ENCODE measurements at places on chromosomes 2 and 18. TPM values are rescaled to one million over a fixed set of nuclear protein-coding genes. Genes with fewer than 3 reads are reported as not detected.

ATG9A gene
- 13.7 TPM for total RNA-seq

PRLH gene
- total RNA-seq = not detected

GRCh38 chr2:147250652-147251356, 594.0 kb upstream of the ACVR2A start:
- no peak overlapping the region for H3K4me3 ChIP-seq
- no peak for DNase-seq
- H3K27ac ChIP-seq = no peak overlapping the region
- peaks cover 2% of the 10 kb centered on the region for H3K4me1 ChIP-seq

- no peak overlapping the region for H3K27ac ChIP-seq
- no peaks in the 10 kb centered on the region for H3K4me1 ChIP-seq
- DNase-seq = no peak
- H3K4me3 ChIP-seq = no peak overlapping the region
Measured at GRCh38 chr2:112074506-112074905, 19.4 kb downstream of the TMEM87B start.

FBXO48 gene
- total RNA-seq = 0.71 TPM

RIT2 gene
- not detected for total RNA-seq

- DNase-seq = peak; percentile 19
- H3K4me1 ChIP-seq = no peaks in the 10 kb centered on the region
- H3K36me3 ChIP-seq = no peaks in the 10 kb centered on the region
- H3K4me3 ChIP-seq = no peak overlapping the region
Measured at GRCh38 chr2:171595896-171596295, 73.6 kb downstream of the CYBRD1 start.

MYOM1 gene
- 377 TPM for total RNA-seq

- DNase-seq = no peak
- no peaks in the 10 kb centered on the region for H3K27me3 ChIP-seq
- H3K27ac ChIP-seq = peak overlapping the region; percentile 73
- H3K4me1 ChIP-seq = peaks cover 22% of the 10 kb centered on the region
- no peaks in the 10 kb centered on the region for H3K36me3 ChIP-seq
Measured at GRCh38 chr2:134259994-134260393, 6.1 kb downstream of the MGAT5 start.

DNA sequence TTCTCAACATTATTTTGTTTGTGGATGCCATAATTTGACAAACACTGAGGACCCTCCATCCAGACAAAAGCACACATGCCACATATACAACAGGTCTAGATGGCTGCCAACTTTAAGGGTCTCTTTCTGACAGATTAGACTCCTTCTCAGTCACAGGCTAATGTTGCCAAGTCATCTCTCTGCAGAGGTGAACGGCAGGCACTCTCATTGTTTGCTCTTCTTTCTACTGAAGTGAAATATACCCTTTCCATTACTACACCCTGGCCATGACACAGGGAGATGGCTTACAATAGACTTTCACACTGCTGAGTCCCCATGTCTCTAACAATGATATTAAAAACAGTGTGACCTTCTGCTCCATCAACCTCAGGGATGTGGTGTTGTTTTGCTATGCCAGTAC, 47.5 kb upstream of the ZNF397 start:
- no peak overlapping the region for H3K4me3 ChIP-seq
- H3K4me1 ChIP-seq = peaks cover 2% of the 10 kb centered on the region
- DNase-seq = no peak
- H3K27me3 ChIP-seq = no peaks in the 10 kb centered on the region
- no peak overlapping the region for H3K27ac ChIP-seq
- H3K36me3 ChIP-seq = no peaks in the 10 kb centered on the region

GRCh38 chr18:51603551-51603950, 406.1 kb upstream of the MEX3C start:
- no peaks in the 10 kb centered on the region for H3K27me3 ChIP-seq
- no peak for DNase-seq
- no peaks in the 10 kb centered on the region for H3K4me1 ChIP-seq
- no peak overlapping the region for H3K27ac ChIP-seq
- no peak overlapping the region for H3K4me3 ChIP-seq
- H3K36me3 ChIP-seq = no peaks in the 10 kb centered on the region

DNA sequence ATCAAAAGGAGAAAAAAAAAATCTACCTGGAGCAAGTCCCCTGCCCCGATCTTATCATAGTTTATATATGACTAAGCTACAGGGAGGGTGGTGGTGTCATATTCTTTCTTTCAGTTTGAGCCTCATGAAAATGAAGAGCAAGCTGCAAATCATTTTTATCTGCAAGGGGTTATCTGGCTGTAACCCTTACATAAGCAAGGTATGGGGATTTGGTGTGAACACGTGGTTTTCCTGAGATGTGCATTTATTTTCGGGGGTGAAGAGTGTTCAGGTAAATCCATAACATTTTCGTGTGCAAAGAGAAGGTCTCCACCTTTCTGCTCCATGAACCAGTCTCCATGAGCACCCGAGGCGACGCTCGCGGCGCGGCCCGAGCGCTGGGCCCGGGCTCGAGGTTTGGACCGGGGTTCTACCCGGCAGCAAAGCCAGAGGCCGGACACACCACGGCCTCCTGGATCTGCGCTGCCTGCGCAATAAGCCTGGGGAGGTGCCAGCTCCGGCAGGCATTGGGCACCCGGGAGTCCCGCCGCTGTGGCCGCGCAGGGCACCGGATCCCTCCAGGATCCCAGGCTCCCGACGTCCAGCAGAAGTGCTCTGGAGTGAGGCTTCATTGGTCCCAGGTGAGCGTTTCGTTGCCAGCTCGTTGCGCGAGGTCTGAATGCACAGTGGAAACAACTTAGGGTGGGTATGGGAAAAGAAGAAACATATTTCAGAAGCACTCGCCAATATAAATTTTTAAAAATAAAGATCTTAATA, 36.1 kb upstream of the GPD2 start:
- H3K4me3 ChIP-seq = peak overlapping the region; percentile 90
- H3K4me1 ChIP-seq = peaks cover 5% of the 10 kb centered on the region
- no peaks in the 10 kb centered on the region for H3K36me3 ChIP-seq
- no peak for DNase-seq
- H3K27ac ChIP-seq = peak overlapping the region; percentile 98
- no peaks in the 10 kb centered on the region for H3K27me3 ChIP-seq

DNA sequence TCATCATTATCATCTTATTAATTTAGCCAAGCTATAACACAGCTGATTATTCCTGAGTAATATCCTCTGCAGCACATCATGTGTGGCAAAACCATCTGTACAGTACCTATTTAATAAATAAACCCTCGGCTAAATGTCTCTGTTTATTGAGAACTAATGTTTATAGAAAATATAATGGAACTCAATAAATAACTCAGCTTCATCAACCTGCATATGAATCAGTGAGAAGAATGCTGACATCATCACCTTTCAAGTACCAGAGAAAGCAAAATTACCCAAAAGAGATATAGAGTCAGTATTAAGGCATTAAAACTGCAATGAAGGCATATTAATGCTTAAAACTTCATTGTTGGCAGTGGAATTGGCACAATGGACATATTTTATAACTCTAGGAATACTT, 558.3 kb downstream of the PLCL1 start:
- H3K27ac ChIP-seq = no peak overlapping the region
- no peaks in the 10 kb centered on the region for H3K27me3 ChIP-seq
- H3K4me3 ChIP-seq = no peak overlapping the region
- H3K4me1 ChIP-seq = no peaks in the 10 kb centered on the region
- DNase-seq = no peak

DNA sequence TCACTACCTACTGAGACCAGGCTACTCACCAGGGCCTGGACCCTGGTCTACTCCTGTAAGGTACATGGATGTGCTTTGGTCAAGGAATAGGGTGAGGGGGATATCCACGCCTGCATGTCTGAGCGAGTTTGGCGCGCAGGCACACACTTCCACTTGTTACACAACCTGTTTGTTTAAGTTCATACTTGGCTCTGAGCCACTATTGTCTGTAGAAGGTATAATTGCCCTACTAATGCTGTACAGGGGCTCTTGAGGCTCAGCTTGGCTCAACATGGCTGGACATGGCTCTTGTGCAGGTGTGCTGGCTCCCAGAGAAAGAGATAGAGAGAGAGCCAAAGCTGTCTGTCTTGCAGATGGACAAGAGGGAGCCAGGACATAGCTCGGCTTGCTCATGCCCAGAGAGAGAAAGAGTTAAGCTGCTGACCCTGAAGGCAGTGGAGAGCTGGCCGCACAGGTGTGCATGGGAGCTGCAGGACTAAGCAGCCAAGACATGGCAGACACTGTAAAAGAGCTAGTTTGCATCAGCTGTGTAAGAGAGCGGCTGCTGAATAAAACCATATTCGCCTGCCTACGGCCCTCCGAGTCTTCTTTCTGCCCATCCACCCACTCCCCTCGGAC, 35.2 kb downstream of the NPPC start:
- DNase-seq = no peak
- no peak overlapping the region for H3K4me3 ChIP-seq
- no peak overlapping the region for H3K27ac ChIP-seq
- H3K4me1 ChIP-seq = no peaks in the 10 kb centered on the region
- peaks cover 6% of the 10 kb centered on the region for H3K27me3 ChIP-seq

DNA sequence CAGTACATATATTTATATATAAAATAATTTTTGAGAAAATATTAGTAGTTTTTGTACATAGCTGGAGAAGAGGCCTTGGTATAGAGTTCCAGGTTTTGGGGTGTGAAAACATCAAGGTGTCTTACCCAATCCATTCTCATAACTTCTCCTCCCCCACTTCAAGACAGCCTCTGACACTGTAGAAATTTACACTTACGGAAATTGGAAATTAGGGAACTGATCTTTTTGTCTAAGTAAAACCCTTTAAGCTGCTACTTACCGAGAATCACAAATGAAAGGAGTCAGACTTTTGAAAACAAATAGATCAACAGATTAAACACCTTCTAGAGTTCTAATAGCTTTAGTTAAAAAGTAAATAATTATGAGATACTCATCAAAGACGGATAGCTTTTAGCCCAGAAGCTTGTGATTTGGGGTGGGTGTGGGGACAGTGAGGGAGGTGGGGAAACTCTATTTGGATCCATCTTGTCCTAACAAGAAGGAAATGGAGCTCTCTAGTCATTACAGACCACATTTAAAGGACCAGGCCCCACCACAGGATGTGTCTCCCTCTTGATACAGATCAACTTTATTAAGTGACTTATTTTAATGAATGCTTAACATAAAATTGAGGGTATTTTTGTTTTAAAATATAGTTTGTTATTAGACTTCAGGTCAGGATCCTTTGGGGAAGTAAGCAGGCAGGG, 11.1 kb upstream of the FBXO11 start:
- no peak overlapping the region for H3K27ac ChIP-seq
- no peaks in the 10 kb centered on the region for H3K36me3 ChIP-seq
- H3K4me1 ChIP-seq = no peaks in the 10 kb centered on the region
- no peaks in the 10 kb centered on the region for H3K27me3 ChIP-seq
- no peak overlapping the region for H3K4me3 ChIP-seq
- DNase-seq = no peak

GRCh38 chr2:27323596-27324285, 844 bp upstream of the MPV17 start:
- H3K4me1 ChIP-seq = peaks cover 18% of the 10 kb centered on the region
- DNase-seq = no peak
- peak overlapping the region; percentile 95 for H3K4me3 ChIP-seq
- H3K27ac ChIP-seq = peak overlapping the region; percentile 99
- H3K36me3 ChIP-seq = peaks cover 31% of the 10 kb centered on the region
- H3K27me3 ChIP-seq = no peaks in the 10 kb centered on the region

DNA sequence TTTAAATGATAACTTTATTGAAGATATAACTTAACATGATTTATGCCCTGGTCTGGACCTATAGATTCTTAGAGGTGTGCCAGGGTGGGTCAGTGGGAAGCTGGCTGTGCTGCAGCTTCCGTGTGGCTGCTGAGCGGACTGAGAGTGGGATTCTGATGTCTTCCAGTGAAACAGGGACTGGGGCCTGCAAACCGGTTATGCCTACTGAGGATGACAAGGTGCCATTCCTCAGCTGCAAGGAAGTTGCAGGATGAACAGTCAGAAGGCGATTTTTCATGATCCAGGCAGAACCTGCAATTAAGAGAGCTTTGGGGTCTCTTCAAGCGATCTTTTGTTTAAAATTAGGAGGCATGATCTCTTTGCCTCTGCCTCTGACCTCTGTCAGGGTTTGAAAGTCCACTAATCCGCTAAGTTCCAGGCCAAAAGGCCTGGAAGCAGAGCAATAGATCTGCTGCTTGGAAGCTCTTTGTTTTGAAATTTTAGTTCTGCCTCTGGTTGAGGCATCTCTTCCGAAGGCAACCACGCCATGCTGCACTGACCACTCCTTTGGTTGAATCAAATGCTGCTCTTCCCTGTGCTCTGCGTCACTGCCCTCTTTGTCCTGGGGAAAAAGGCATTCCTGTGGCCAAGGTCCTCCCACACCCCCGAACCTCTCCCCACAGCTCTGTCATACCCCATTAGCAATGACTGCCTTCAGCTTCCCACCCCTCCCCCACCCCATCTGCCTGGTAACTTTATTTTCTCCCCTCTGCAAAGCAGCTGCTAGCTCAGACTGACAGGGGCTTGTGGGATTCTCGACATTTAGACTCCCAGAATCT, 2.0 kb downstream of the TMEM169 start:
- H3K4me1 ChIP-seq = peaks cover 34% of the 10 kb centered on the region
- peak; percentile 77 for DNase-seq
- no peak overlapping the region for H3K4me3 ChIP-seq
- peaks cover 2% of the 10 kb centered on the region for H3K27me3 ChIP-seq
- peak overlapping the region; percentile 90 for H3K27ac ChIP-seq
- H3K36me3 ChIP-seq = no peaks in the 10 kb centered on the region

CYBRD1 gene
- total RNA-seq = 111 TPM

DNA sequence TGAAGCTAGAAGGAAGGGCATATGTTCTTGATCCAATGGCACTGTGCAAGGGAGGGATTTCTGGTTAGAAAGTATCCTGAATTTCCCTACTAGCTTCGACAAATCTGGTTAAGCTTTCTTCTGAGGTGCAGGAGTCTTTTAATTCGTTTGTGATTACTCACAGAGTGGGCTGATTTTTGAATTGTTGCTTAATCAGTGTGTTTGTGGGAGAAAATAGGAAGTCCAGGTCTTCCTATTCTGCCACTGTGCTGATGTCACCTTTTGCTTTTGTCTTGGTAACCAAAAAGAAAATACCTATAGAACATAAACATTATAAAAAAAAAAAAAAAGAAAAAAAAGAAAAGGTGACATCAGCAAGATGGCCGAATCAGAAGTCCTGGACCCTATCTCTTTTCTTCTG, 1008.6 kb downstream of the TSN start:
- no peaks in the 10 kb centered on the region for H3K4me1 ChIP-seq
- no peaks in the 10 kb centered on the region for H3K27me3 ChIP-seq
- H3K36me3 ChIP-seq = no peaks in the 10 kb centered on the region
- H3K4me3 ChIP-seq = no peak overlapping the region
- DNase-seq = no peak

RESP18 gene
- total RNA-seq = not detected

MAP3K19 gene
- not detected for total RNA-seq

ATG4B gene
- 36.5 TPM for total RNA-seq

- H3K4me3 ChIP-seq = no peak overlapping the region
- no peaks in the 10 kb centered on the region for H3K4me1 ChIP-seq
- H3K36me3 ChIP-seq = no peaks in the 10 kb centered on the region
- H3K27me3 ChIP-seq = peaks cover 2% of the 10 kb centered on the region
Measured at GRCh38 chr2:233690444-233690843, 2.2 kb upstream of the UGT1A6 start.

TWIST2 gene
- 13.6 TPM for total RNA-seq

C1QL2 gene
- not detected for total RNA-seq

GRCh38 chr18:35581546-35581897, at the start of gene GALNT1:
Gene GALNT1 (plus strand): TSS chr18:35581740. CDS start chr18:35654663, 72,923 bp downstream.
- peak within 1 kb of the TSS; percentile 87 for H3K27ac ChIP-seq
- peaks cover 9% of the 10 kb centered on the region for H3K4me1 ChIP-seq
- DNase-seq = peak; percentile 40
- H3K36me3 ChIP-seq = no peaks in the 10 kb centered on the region
- no peaks in the 10 kb centered on the region for H3K27me3 ChIP-seq

- no peak overlapping the region for H3K27ac ChIP-seq
- no peaks in the 10 kb centered on the region for H3K4me1 ChIP-seq
- peak; percentile 40 for DNase-seq
- no peaks in the 10 kb centered on the region for H3K36me3 ChIP-seq
Measured at GRCh38 chr2:241049739-241050623, 51.6 kb downstream of the SNED1 start.

Data from muscle of leg (tissue), 16 donors.